Pons (tissue), 1 donor: ENCODE measurements at places on chromosomes 5 and 9.

DNA sequence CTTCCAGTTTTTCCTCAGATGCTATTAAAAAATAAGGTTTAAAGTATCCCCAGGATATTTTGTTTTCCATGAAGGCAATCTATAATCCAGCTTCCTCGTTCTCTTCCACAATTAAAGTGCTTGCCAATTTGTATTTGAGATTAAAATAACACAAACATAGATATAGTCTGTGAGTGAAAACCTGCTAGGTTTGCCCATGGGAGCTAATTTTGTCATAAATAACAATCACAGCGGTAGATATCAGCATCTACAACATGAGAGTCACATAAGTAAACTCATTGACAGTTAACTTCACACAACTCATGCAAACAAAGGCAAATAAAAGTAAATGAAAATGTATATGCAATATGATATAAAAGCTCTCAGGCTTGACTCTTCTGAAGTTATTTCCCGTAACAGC, 29.2 kb upstream of the RASGRF2 start:
- DNase-seq, result no peak

GRCh38 chr9:38018241-38018957, 50.6 kb downstream of the SHB start:
- peak; percentile 45 for DNase-seq

DNA sequence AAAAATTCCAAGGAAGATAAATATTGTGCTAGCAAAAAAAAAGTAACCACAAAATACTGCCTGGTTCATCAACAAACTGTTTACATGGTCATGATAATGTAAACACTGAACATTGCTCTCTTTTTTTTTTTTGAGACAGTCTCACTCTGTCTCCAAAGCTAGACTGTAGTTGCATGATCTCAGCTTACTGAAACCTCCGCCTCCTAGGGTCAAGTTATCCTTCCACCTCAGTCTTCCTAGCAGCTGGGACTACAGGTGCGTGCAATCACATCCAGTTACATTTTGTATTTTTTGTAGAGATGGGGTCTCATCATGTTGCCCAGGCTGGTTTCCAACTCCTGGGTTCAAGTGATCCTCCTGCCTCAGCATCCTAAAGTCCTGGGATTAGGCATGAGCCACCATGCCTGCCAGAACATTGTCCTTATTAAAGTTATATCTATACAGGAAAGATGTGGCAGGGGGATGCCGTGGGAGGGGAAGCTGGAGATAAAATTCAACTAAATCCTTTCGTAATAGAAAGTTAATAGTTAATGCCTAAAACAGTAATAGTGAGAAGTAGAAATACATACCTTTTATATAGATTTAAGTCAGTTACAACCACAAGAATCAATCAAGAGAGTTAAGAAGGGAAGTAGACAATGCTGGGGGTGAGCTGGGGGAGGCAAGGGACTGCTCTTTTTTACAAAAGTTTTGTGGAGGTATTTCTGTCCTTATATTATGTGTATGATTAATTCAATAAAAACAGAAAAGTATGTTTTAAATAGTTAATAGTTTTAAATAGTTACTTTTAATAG, 52.3 kb downstream of the RGMB start:
- DNase-seq, result no peak

DNA sequence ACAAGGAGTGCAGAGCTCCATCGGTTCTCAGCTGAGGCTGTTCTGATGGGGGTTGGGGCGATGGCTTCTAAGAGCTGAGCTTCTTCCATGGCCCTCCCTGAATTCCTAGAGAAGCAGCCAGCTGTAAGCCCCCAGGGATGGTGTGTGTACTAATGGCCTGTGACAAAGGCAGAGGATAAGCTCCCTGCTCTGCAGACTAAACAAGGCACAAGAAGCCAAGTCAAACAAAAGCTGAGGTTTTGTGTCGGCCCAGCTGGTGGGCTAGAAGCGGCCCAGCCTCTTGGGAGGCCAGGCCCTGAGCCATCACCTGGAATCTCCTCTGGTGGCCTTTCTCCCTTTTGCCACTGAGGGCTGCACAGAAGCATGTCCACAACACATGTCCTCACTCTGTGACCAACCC, 75.0 kb upstream of the XPA start:
- no peak for DNase-seq

- peak; percentile 68 for DNase-seq
Measured at GRCh38 chr5:159444441-159445082, 114.3 kb upstream of the IL12B start.

GRCh38 chr5:123455095-123455494, 31.9 kb upstream of the CEP120 start:
- DNase-seq, result no peak

- DNase-seq, result peak; percentile 60
Measured at GRCh38 chr5:40502736-40503135, 177.0 kb upstream of the PTGER4 start.

DNA sequence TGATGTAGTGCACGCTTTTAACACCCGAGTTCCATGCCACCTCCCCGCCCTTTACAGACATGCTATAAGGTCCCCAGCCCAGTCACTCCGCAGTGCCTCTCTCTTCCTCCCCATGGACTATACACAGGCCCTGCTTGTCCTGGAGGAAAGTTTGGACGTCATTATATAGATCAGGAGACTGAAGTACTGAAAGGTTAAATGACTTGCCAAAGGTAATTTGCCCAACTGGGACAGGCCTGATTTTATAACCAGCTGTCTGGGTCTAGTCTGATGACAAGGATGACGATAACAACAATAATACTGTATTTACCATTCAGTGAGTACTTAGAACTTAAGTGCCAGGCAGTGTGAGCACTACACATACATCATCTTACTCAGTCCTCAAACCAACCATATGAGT, 33.1 kb downstream of the LVRN start:
- no peak for DNase-seq

DNA sequence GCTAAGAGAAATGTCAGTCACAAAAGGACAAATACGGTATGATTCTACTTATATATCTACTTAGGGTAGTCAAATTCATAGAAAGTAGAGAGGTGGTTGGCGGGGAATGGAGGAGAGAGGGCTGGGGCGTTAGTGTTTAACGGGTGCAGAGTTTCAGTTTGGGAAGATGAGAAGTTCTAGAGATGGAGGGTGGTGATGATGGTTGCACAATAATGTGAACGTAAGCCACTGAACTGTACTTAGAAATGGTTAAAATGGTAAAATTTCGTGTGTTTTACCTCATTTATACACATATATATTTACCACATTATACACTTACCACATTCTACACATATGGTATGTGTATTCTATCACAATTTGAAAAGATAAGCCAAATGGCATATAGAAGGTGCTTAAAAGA, 35.7 kb downstream of the LSM11 start:
- no peak for DNase-seq

DNA sequence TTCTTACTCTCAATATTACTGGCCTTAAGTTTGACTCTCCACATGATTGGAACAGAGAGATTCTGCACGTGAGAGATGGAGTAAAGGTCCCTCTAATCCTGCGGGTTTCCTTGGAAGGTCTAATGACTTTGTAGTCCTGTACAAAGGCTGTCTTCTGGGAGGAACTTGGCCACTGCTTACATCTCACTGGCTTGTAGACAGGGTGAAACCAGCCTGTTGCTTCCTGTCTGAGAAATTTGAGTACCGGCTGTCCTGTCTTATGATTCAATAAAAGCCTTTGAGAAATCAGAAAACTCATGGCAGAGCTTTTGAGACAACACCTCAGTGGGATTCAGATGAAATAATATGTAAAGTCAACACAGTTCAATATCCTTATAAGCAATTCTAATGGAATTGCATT, 43.0 kb downstream of the IL31RA start:
- peak; percentile 9 for DNase-seq

- DNase-seq, result no peak
Measured at GRCh38 chr5:52531105-52531504, 256.6 kb upstream of the ITGA1 start.

DNA sequence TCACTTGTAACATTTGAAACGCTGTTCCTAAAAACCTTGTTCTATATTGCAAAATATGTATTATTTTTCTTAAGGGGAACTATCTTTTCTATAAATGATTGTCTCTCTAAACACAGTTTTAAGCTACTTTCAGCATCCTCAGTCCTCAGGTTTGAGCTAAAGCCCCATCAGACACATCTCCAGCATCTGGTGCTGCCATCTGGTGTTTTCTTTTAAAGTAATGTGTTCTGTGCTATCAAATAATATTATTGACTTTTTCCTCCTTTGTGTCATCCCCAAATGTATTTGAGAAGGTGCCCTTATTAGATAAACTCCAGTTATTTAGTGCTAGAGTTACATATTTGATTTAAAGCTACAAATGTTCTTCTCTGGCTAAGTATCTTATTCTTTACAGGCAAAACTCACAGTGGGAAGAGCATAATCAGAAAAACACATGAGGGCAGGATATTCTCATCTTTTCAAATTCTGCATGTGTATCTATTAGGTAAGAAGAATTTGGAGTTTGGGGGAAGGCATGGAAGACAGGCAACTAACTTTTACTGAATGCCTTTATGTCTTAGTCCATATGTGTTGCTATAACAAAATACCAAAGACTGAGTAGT, 27.5 kb downstream of the ZNF474 start:
- DNase-seq, result peak; percentile 53

GRCh38 chr5:112663146-112663545, 74.5 kb upstream of the APC start:
- DNase-seq, result no peak

DNA sequence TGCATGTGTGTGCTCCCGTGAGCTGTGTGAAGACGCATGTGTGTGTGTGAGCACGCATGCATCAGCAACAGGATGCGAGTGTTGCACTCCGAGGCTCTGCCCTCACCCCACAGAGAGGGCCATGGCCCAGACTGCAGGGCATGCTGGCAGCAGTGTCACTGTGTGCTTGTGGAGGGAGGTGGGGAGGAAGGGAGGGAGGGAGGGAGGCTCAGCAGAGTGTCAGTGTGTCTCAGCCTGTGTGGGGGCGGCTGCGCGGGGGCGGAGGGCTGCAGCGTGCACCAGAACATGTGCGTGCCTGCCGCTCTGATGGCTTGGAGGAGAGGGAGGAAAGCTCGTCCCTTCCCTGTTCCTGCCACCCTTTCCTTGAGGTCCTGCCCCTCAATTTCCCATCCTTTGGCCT, 5.3 kb downstream of the CAMK2A start:
- DNase-seq, result no peak

- no peak for DNase-seq
Measured at GRCh38 chr5:76364226-76364589, 38.9 kb upstream of the IQGAP2 start.

GRCh38 chr5:39420482-39421145, 4.2 kb downstream of the DAB2 start:
- DNase-seq, result peak; percentile 71

GRCh38 chr5:4271193-4271592, 675.6 kb downstream of the IRX1 start:
- DNase-seq, result no peak

DNA sequence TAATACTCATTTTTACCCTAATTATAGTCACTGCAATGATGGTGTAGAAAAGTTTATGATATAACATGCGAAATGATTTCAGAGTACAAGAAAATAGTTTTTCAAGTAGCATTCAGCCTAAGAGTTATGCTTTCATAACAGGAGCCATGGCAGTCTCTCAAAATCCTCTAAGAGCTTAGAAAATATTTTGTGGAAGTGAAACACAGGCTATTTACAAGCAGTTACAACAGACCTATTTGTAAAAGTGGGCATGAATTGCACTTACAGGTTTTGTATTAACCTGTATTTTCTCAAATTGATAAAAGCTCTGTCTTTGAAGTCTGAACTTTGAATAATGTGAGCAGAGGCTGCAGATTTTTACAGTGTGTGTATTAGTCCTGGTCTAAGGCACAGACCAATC, 523.3 kb downstream of the LRRC70 start:
- DNase-seq, result no peak

- DNase-seq, result no peak
Measured at GRCh38 chr5:10671041-10672008, 89.7 kb downstream of the DAP start.

GRCh38 chr5:160092960-160093707, 26.1 kb downstream of the PWWP2A start:
- DNase-seq, result no peak
